ENCODE measurements at places on chromosomes 6 and 20. TPM values are rescaled to one million over a fixed set of nuclear protein-coding genes. Genes with fewer than 3 reads are reported as not detected.

The TRIM40 gene
- polyA plus RNA-seq, result not detected

The MYBL2 gene
- 7.3 TPM for polyA plus RNA-seq

The ACTR5 gene
- polyA plus RNA-seq, result 9.7 TPM

DNA sequence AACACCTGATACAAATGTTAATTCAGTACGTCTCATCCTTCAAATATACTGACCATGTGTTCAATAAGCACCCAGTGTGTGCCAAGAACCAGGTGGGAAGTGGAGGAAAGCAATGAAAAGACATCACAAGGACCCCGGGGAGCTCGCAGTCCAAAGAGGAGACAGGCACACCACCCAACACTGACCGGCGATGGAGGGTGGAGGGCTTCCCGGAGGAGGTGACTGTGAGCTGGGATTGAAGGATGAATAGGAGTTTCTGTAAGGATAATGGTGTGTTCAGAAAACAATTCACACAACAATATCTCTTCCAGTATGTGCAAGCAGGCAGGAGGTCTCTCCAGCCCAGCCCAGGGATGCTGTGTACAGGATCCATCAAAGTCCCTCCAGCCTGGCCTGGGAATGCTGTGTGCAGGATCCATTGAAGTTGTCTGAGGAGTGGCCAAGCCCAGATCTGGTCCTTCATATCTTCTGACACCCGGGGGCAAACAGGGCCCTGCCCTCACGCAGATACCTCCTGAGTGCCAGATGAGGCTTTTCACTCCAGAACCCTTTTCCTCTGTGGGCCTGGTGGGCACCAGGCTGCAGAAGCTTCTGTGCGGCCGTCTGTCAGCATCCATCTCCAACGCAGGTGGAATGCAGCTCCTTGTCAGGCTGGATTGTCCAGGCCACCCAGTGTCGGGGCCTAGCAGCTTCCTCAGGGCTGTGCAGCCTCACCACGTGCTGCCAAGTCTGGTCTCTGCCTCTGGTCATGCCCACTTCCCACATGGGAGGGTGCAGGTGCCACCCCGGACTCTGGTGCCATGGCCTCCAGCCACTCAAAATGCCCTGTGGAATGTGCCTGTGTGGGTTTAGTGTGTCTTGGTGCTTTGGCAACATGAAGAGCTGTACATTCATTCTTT lies 36.3 kb downstream of the DLL1 start:
- no peak for DNase-seq

DNA sequence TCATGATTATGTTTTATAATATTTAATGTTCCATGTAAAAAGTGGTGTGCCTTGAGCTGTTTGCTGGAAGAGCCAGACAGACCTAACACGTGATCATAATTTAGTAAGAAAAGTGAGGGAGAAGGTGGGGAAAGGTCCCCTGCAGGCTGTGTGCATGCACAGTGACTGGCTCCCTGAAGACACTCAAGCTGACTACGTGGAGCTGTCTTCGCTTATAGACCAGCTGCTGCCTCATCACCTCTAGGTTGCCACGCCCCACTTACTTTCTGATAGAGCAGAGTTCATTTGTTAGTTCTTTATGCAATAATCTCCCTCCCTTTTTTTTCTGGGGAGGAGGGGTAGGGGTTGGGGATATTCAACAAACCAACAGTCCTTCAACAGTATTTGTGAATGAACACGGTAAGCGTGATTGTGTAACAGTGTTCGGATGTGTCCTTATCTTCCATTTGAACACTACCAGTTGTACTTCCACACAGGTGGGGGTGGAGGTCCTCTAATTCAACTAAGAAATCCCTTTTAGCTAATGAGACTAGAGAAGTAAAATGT lies 157.3 kb downstream of the BACH2 start:
- DNase-seq, result no peak

- no peak for DNase-seq
Measured at GRCh38 chr6:31450751-31451150, 47.2 kb upstream of the MICB start.

DNA sequence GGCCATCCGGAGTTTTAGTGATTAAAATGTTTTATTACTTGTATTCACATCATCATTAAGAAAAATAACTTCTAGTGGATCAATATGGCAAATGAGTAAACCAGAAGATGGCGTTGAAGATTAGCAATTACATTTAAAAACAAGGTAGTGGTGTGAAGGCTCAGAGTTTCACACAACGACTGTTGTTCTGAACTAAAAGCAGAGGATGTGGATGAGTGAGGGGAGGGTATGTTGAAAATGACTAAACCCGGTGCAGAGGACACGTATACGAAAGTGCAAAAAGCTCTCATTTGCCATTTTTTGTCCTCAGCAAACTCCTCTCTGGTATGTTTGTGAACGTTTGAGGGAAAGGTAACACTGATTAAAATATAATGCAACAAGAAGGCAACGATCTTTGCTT lies 1.9 kb upstream of the IRF4 start:
- no peak for DNase-seq

DNA sequence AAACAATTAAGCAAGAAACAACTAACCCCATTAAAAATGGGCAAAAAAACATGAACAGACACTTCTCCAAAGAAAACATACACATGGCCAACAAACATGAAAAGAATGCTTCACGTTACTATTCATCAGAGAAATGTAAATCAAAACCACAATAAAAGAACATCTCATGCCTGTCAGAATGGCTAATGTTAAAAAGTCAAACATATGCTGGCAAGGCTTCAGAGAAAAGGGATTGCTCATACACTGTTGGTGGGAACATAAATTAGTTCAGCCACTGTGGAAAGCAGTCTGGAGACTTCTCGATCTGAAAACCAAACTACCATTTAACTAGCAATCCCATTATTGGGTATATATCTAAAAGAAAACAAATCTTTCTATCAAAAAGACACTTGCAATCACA lies 217.5 kb downstream of the TINAG start:
- no peak for DNase-seq

GRCh38 chr6:89379281-89379680 lies 26.8 kb upstream of the UBE2J1 start:
- no peak for DNase-seq

GRCh38 chr6:124099520-124099919 lies 295.9 kb downstream of the NKAIN2 start:
- no peak for DNase-seq

GRCh38 chr6:110714143-110714542 lies 101.1 kb downstream of the CDK19 start:
- DNase-seq, result no peak

DNA sequence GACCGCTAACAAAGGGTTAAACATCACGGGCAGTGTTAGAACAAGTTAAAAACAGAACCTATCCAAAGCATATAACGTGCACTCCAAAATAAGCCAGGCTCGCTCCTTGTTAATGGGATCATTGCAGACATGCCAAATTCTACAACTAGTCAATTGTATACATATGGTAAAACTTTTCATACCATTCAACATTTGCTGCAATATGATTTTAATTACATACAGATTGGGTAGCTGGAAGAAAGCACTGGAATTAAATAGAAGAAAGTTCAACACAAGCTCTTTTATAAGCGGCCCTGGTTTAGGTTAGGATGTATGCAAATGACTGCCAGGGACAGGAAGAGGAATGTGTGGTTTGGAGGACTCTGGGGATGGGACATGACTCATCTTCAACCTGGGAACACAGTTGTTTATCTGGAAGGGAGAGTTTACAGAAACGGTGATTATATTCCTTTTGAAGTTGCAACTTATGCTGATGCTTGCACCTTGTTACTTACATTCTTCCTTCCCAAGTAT lies 62.5 kb upstream of the TIAM2 start:
- peak; percentile 38 for DNase-seq

DNA sequence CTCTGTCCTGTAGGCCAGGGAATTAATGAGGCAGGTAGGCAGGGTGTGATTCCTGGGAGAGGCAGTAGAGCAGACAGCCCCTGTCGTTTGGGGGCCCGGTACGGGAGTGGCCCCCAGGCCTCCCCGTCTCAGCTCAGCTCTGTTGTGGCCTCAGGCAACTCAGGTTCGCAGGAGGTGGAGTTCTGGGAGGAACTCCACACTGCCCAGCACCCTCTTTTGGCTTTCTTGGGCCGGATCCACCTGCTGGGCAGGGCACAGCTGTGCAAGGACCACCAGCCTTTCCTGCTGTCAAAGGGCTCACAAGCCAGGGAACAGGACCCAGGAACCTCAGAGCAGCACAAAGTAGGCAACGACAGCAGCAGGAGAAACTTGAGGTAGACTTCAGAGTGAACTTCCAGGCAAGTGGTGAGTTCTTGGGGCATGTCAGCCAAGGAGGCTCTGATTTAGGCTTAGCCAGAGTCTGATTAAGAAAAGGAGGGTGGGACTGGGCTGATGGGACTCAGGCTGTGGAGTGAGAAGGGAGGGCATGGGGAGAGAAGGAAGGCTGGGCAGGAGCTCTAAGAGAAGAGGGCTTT lies 36.9 kb downstream of the RAB44 start:
- DNase-seq, result no peak

GRCh38 chr6:105593805-105594671 lies 191.2 kb upstream of the PREP start:
- DNase-seq, result no peak

DNA sequence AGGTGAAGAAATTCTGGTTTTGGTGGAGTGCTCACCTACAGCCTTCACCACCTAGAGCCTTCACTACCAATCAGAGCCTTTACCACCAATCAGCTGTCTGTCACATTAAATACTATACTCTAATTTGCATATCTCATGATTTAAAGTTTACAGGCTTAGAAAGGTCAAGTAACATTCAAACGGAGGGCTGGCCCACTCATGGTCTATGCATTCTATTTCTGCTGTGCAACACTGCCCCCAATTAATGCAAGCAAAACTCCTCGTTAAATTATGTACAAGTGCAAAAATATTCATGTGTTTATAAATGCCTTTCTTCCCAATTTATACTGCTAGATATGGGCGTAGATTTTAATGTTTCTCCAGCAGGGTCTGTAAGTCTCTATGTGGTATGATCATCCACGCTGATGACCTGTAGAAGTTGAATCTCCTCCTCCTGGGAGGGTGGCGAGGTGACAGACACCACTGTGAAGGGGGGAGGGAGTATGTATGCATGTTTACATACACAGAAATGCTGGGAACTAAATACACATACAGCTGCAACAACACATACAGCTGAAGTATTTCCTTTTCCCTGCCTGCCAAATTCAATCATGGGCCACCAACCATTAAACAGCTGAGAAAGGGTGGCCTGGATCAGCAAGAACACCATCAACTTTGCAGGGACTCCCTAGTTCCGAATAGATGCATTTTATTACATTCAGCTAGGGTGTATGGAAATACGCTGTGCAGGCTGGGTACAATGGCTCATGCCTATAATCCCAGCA lies 13.1 kb downstream of the RRAGD start:
- no peak for DNase-seq

- DNase-seq, result no peak
Measured at GRCh38 chr20:31593221-31594001, 11.7 kb upstream of the ID1 start.

DNA sequence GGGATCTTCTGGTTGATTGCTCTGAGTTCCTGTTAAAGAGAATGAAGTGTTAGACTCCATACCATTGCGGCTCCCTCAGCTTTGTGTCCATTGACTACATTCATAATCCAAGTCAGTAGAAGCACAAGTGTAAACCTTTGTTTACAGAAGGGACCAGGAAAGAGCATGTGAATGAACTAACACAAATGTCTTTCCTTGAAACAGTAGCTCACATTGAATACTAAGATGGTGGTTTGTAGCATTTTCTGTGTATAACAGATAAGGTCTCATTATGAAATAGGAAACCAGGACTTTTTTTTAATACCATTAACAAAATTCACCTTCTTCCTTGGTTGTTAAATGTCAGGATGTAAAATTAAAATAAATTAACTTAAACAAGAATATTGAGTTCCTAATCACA lies 8.4 kb downstream of the STXBP5 start:
- DNase-seq, result no peak

DNA sequence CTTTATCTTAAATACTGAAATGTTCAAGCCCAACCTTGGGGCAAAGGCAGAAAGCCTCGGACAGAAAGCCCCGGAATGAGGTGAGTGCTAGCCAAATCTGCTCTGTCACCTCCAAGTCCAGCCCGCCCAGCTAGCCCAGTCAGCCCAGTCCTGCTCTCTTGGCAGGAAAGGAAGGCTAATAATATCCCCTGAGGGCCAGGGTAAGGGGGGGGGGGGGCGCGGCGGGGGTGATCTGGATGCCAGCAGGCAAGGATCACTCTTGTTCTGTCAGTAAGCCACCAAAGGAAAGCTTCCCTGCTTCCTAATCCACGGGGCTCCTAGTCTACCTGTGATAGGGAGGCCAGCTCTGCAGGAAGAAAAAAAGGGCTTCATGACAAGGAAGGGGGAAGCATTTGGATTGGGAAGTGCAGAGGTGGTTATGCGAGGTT lies 1.1 kb downstream of the NDRG3 start:
- DNase-seq, result peak; percentile 73

DNA sequence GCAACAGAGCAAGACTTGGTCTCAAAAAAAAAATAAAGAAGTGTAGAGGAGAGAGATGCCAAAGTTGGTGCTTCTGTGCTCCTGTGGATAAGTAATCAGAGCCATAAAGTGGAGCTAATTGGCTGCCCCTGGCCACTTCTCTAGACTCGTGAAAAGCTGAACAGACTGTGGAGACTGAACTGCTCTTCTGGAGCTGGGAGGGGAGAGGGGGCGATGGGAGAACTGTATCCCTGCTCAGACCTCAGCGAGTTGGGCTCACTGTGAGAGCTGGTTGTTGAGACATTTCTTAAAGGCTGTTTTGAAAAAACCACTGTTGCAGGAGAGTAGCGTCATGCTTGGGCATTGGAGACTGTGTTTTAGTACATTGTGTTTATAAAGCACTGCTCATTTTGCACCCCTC lies 125.7 kb downstream of the TCP11 start:
- no peak for DNase-seq

GRCh38 chr6:150276937-150277742 lies 91.7 kb upstream of the IYD start:
- no peak for DNase-seq

Data from SK-N-SH (cell line).